ENCODE measurements at places on chromosomes 6 and 20.

DNA sequence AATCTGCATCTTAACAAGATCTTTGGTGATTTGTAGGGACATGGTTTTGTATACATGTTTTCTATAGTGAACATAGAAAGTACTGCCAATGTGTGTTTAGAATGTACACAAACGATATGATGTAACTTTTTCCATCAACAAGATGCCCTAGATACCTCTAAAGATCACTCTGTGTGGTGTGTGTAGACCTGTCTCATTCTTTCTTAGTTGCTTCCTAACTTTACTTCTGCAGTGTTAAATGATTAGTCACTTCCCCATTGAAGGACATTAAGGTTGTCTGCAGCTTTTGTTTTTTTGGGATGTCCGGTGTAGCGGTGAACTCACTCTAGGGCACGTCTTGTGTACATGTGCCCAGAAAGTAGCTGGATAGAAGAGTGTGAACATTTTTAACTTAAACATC is 35.9 kb downstream of the CDYL start:
- no peak for DNase-seq

DNA sequence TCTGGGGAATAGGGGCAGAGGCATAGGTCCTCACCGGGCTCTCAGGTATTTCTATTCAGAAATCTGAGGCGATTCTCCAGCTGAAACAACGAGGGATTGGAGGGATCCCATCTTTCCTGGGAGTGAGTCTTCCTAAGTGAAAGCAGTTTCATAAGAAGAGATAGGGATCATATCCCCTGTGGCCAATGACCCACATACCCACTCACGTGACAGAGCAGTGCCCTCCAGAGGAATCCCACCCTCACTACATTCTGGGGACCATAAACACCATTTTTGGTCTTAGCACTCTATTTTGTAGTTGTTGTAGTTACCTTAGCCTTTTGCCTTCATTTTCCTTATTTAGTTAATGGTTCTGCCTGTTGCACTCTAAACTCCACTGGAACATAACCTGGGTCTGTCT is 121.1 kb downstream of the GPR63 start:
- DNase-seq: no peak

- no peak for DNase-seq
Observed at GRCh38 chr6:119105282-119105681, 26.8 kb upstream of the FAM184A start.

- DNase-seq: no peak
Observed at GRCh38 chr20:50546729-50547314, 36.6 kb downstream of the PTPN1 start.

GRCh38 chr6:112286010-112286409 is 31.6 kb upstream of the LAMA4 start:
- DNase-seq: no peak

GRCh38 chr6:11770546-11771466 is 7.8 kb downstream of the ADTRP start:
- peak; percentile 84 for DNase-seq

- DNase-seq: peak; percentile 52
Observed at GRCh38 chr6:131182991-131183425, 47.7 kb downstream of the AKAP7 start.

- DNase-seq: no peak
Observed at GRCh38 chr6:42335896-42336295, 115.8 kb downstream of the TRERF1 start.

DNA sequence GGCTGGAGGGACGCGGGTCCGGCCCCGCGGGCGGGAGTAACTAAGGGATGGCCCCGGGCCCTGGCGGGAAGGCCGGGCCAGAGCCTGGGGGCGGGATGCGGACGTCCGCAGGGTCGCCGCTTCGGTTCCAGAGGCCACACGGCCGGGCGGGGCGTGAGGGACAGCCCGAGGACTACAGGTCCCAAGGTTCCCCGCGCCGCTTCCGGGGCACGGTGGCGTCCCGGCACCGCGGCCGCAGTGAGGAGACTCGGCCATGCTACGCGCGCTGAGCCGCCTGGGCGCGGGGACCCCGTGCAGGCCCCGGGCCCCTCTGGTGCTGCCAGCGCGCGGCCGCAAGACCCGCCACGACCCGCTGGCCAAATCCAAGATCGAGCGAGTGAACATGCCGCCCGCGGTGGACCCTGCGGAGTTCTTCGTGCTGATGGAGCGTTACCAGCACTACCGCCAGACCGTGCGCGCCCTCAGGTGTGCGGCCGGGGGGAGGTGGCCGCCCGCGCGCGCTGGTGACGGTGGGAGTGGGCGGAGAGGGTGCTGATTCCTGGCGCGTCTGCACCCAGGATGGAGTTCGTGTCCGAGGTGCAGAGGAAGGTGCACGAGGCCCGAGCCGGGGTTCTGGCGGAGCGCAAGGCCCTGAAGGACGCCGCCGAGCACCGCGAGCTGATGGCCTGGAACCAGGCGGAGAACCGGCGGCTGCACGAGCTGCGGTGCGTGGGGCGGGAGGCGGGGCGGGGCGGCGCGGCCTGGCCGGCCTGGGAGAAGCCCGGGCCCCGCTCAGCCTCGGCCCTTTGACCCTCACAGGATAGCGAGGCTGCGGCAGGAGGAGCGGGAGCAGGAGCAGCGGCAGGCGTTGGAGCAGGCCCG is at the start of gene MRPS26:
MRPS26 (plus strand) TSS at position 237 of the 861 bp plus-strand sequence; CDS start at position 254, 17 bp downstream.
- peak; percentile 95 for DNase-seq

- no peak for DNase-seq
Observed at GRCh38 chr6:110939429-110940200, 18.9 kb upstream of the GTF3C6 start.

DNA sequence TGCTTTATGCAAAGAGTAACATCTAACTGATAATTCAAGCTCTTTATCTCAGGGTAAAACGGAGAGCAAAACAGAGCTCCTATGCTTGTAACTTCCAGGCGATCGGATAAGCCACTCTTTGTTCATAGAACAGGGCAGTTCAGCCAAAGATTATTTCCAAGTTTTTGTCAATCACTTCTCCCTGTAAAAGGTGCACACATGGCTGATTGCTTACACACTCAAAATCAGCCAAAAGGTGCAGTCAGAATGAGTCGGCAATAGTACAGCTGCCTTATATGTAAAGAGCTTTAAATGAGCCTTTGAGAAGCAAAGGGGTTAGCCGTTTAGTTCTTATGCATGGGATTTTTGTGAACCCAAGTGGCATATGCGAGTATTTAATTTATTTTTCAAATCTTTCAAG is 449.6 kb upstream of the POU3F2 start:
- peak; percentile 41 for DNase-seq

DNA sequence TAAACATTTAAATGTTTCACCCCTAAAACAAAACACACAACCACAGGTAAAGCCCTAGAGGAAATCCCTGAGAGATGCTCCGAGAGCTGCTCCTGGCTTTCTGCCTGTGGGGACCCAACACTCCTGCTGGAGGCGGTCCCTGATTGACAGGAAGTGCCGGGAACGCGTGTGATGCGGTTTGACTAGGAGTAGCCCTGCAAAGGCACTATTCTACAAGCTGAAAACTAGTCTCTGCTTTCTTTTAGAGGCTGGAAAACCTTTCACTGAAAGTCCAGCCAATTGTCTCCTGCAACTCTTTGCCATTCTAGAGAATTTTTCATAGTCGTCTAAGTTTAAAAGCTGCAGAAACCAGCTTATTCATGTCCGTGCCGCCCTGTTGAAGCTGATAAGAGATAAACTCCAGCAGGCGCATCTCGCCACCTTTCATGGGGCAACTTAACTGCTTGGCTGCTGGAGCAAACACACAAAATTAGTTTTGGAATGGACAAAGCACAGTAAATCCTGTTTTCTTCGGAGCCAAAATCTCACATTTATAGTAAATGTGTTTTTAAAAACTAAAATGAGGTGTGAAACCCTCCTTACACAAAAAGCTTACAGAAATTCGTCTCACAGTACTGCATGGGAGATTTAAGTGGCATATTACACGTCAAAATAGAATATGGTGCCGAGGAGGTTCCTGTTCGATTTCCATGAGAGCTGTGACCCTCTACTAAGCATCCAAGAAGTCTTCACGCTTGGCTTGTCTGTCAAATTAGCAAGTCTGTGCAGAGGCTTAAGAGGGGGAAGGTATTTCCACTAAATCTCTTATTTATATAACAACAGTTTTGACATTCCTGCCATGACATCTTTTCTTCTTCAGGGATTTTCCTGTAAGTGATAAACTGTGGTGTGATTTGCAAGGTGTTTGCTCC is 46.9 kb downstream of the DACT2 start:
- DNase-seq: peak; percentile 10

- DNase-seq: peak; percentile 20
Observed at GRCh38 chr6:56692523-56693245, 50.0 kb upstream of the DST start.

- no peak for DNase-seq
Observed at GRCh38 chr6:10396785-10397184, 18.1 kb downstream of the TFAP2A start.

DNA sequence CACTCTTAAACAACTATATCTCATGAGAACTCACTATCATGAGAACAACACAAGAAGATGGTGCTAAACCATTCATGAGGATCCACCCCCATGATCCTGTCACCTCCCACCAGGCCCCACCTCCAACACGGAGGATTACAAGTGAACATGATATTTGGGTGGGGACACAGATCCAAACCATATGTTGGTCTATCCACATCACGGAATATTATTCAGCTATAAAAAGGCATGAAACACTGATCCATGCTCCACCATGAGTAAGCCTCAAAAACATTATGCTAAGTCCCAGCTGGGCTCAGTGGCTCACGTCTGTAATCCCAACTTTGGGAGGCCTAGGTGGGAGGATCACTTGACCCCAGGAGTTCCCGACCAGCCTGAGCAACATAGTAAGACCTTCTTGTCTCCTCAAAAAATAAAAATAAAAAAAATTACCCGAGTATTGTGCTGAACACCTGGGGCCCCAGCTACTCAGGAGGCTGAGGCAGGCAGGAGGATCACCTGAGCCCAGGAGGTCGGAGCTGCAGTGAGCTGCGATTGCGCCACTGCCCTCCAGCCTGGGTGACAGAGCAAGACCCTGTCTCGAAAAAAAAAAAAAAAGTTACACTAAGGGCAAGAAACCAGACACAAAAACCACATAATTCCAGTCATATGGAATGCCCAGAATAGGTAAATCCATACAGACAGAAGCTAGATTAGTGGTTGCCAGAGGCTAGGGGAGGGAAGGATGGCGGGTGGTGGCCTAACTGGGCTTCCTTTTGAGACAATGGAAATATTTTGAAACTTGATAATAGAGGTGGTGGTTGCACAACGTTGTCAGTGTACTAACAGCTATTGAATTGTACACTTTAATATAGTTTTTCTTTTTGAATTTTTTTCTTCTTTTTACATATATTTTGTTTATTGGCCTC is 43.1 kb downstream of the ZNF217 start:
- no peak for DNase-seq

DNA sequence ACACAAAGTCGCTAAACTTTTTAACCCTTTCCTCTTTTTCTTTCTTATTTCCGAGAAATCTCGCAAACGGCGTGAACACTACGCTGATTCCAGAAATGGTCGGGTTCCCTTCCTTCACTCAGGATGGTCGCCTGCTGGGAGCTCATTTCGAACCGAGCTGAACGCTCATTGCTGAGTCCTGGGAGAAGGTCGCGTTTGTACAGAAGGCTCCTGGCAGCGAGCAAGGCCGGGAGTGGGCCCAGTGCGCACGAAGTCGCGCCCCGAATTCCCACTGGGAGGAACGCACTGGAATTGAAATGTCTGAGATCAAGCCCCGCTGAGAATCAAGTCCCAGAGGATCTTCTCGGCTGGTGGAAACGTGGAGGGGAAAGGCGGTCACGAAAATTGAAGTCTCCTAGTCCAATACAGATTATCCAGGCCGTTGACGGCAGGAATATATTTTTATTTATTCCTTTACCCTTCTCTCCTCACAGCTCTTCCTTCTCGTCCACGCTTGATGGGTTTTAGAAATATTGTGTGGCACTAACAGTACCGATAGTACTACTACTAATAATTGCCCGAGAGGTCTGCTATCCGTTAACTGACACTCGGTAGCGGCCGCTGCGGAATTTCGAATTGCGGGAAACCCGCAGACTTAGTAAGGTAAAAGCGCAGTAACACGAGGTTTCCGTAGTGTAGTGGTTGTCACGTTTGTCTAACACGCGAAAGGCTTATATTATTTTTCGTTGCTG is 207.2 kb upstream of the ZNF184 start:
- peak; percentile 29 for DNase-seq

DNA sequence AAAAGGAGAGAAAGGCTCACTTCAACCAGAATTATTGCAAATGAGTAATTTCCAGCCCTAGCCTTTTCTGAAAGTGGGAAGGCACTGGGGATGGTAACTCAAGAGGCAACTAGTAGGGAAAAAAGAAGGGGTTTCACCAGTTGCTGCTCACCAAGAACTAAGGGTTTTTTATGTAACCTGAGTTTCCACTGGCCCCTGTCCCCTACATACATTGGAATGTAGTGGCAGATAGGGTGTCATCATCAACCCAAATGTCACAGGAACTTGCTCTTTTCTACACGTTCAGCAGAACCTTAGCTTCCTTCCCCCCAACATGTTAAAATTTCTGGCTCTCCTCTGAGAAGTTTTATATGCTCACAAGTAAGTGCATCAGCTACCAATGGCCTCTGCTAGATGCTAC is 38.2 kb upstream of the PKHD1 start:
- no peak for DNase-seq

GRCh38 chr6:134253681-134254080 is 64.2 kb downstream of the SGK1 start:
- peak; percentile 87 for DNase-seq

- DNase-seq: no peak
Observed at GRCh38 chr20:53711333-53712211, 117.9 kb upstream of the ZNF217 start.

- DNase-seq: no peak
Observed at GRCh38 chr6:160160450-160160849, 38.8 kb downstream of the SLC22A1 start.

GRCh38 chr6:33962246-33963027 is 158.6 kb upstream of the MLN start:
- DNase-seq: peak; percentile 32

- no peak for DNase-seq
Observed at GRCh38 chr6:21166754-21167153, 426.8 kb upstream of the SOX4 start.

- DNase-seq: no peak
Observed at GRCh38 chr6:167928111-167928510, 69.4 kb upstream of the KIF25 start.

DNA sequence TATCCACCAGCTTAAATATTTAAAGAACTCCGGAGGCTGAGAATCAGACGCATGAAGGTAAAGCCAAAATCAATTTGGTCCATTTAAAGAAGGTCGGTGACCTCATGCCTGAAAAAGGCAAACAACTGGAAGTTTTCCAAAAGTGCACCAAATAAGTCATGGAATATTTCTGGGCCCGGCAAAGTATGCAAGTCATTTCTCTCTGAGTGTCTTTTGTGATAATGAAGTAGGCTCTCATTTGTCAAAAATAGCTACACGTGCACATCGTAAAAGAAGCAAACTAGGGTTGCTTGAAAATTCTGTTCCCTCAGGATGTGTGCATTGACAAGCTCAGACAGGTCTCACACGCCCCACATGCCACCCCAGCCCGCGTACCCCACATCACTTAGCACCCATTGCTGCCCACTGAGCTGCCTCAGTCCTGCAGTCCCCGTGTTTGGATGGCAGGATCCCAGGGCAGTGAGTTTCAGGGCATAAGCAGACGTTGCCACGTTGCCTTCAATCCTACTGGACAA is 20.5 kb upstream of the PYGB start:
- DNase-seq: peak; percentile 79

- DNase-seq: no peak
Observed at GRCh38 chr6:74742793-74743508, 462.9 kb downstream of the COL12A1 start.
